ENCODE measurements at places on chromosomes 13 and 19.

GRCh38 chr13:22201375-22201925, 530.6 kb downstream of the FGF9 start:
- no peak for DNase-seq

- no peak for DNase-seq
Measured at GRCh38 chr19:4510435-4511255, 7.6 kb downstream of the PLIN4 start.

GRCh38 chr13:100589178-100589725, 663 bp upstream of the GGACT start:
- no peak for DNase-seq

DNA sequence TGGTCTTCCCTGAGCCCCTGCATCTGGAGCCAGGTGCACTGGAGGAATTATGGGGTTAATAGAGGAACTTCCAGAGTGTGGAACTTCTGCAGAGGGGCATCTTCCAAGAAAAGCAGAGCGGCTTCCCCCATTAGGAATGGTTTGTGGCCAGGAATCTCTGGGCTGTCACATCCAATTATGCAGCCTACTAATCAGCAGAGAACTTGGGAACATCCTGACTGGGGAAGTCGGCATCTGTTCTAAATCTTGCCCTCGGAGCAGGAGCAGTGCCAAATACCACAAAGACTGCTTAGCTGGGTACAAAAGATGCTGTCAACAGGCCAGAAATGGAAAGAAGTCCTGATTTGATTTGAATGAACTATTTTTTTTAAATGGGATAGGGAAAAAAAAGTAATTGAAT, 435.1 kb downstream of the ZNF536 start:
- DNase-seq, result no peak

GRCh38 chr13:49424011-49424560, 19.8 kb downstream of the CAB39L start:
- no peak for DNase-seq

- DNase-seq, result no peak
Measured at GRCh38 chr19:3008994-3009393, 20.1 kb downstream of the TLE2 start.

- no peak for DNase-seq
Measured at GRCh38 chr13:97849305-97849704, 104.2 kb upstream of the IPO5 start.

DNA sequence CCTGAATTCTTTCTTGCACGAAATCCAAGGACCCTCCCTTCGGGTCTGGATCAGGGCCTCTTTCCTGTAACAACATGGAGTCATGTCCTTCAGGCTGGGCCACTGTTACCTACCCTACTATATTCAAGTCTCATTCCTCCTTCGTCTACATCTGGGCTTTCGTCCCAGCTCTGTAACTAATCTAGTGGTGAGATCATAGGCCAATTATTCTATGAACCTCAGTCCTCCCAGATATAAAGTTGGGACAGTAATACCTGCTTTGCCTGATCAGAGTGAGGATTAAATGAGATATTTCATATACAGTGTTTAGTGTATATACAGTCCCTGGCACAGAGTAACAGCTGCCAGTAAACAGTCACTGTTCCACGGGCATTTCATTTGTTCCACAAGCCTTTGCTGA, 48.3 kb upstream of the ATP12A start:
- no peak for DNase-seq

GRCh38 chr19:3576696-3577443, 4.1 kb downstream of the HMG20B start:
- DNase-seq, result peak; percentile 85

DNA sequence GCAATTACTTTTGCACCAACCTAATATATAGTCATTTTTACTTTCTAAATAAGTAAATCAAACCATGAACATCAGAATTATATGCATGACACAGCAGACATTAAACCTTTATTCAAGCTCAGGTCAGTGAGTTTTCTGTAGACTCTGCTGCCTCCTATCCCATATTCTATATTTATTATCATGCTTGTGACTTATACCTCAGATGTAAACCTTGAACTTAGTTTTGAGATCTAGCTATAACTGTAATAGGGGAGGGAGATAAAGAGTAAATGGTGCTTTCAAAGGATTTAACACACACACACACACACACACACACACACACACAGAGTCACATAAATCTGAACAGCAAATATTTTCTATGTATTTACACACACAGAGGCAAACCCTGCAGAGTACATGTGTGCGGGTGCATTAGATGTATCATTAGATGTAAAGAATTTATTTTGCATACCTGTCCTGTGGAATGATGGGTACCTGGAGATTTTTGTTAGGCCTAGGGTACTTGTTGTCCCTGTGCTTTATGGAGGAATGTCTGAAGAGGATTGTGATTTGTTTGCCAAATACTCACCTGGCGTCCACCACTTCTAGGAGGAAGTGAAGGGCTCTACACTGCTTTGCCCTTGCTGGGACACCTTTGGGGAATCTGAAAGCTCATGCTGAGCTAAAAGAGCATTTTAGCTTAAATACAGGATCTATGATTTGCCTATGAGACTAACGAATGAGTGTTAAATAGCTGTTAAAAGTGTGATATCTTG, 521.9 kb downstream of the KLF5 start:
- DNase-seq, result no peak

GRCh38 chr13:41897126-41897525, 63.8 kb downstream of the VWA8 start:
- DNase-seq, result no peak

DNA sequence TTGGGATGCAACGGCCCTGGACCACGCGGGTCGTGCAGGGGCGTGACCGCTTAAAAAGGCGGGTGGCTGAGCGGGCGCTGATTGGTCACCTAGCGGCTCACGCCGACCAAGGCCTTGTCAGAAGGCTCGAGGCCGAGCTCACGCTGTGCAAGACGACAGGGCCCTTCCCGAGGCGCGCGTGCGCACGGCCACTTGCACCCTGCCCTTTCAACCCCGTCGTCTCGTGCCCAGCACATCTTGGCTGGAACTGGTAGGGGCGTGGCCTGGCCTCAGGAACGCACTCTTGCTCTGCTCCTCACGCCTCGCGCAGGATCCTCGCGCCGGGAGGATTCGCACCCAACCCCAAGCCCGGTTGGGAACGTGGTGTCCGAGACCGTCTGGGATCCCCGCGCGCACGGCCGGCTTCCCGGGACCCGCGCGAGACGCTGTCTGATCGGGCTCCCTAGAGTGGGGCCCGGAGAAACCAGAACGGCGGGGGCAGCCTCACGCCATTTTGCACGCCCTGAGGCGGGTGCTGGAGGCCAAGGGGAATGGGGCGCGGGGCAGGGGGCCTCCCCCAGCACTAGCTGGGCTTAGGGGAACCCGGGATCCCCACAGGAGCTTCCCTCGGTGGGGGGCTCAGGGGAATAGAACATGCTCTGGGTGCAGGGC, at the start of gene MEIOSIN:
MEIOSIN (plus strand) TSS at position 280 of the 651 bp plus-strand sequence. CDS start 1,938 bp downstream, outside the sequence.
- no peak for DNase-seq

DNA sequence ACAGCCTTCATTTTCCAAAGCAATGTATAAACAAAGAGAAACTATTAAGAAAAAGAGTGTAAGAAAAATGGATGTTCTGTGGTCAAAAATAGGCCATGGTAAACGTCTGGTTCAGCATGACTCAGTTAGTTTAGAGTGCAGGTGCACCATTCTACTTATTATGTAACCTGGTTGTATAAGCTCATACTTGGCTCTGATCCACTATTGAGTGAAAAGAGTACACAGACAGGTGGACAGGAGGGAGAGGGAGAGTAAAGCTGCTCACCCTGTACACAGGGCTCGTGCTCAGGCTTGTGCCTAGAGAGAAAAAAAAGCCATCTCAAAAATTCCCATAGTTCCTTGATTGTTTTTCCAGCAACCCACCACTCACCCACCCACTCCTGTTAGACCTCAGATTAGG, 85.8 kb upstream of the ZNF91 start:
- DNase-seq, result no peak

GRCh38 chr19:47111006-47111621, 2.5 kb downstream of the ZC3H4 start:
- DNase-seq, result peak; percentile 50

GRCh38 chr13:34416971-34417380, 525.1 kb upstream of the NBEA start:
- peak; percentile 87 for DNase-seq

GRCh38 chr19:50507376-50507775, 3.6 kb downstream of the JOSD2 start:
- no peak for DNase-seq

GRCh38 chr19:17553256-17553655, 2.2 kb upstream of the COLGALT1 start:
- DNase-seq, result peak; percentile 88

DNA sequence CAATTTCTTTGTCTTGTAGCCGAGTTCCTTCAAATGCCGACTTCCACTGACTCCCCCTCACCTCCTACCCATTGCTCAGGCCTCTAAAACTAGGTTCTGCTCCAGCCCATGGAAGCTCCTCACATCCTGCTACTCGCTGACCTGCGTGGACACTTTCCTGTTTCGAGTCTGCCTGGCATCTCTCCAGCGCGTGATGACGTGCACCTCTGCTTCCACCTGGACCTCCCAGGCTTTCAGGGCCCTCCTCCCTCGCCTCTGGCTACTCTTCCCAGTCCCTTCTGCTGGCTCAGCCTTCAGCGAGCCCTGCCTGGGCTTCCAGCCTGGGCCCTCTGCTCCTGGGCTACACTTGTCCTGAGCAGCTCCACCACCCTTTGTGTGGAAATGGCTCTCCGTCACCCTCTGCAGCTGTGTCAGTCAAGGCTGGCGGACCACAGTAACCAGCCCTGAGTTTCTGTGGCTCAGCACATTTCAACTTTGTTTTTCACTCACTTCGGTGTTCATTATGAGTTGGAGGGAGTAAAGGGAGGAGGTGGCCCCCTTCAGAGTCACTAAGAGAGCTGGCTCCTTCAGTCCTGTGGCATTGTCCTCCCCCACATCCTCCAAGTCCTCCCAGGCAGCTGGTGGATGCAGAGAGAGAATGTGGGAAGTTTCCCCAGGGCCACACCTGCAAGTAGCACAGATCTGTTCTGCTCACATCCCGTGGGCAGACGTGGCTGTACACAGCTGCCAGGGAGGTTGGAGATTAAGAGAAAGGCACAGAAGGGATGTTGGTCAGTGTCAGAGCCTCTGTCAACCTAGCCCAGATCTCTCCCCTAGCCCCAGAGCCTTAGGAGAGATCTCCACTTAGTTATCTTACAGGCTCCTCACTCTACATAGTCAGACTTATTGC, 49.4 kb downstream of the SERP2 start:
- DNase-seq, result peak; percentile 29

DNA sequence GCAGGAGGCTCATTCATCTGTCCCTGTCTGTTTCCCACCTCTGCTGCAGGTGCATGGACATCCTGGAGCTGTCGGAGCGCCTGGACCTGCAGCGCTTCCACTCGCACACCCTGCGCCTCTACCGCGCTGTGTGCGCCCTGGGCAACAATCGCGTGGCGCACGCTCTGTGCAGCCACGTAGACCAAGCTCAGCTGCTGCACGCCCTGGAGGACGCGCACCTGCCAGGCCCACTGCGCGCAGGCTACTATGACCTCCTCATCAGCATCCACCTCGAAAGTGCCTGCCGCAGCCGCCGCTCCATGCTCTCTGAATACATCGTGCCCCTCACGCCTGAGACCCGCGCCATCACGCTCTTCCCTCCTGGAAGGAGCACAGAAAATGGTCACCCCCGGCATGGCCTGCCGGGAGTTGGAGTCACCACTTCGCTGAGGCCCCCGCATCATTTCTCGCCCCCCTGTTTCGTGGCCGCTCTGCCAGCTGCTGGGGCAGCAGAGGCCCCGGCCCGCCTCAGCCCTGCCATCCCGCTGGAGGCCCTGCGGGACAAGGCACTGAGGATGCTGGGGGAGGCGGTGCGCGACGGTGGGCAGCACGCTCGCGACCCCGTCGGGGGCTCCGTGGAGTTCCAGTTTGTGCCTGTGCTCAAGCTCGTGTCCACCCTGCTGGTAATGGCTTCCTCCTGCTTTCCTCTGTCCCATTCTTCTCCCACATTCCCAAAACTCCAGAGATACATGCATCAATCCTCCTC, 52.2 kb downstream of the RYR1 start:
- no peak for DNase-seq

- no peak for DNase-seq
Measured at GRCh38 chr19:14615623-14616022, 32.7 kb downstream of the CLEC17A start.

DNA sequence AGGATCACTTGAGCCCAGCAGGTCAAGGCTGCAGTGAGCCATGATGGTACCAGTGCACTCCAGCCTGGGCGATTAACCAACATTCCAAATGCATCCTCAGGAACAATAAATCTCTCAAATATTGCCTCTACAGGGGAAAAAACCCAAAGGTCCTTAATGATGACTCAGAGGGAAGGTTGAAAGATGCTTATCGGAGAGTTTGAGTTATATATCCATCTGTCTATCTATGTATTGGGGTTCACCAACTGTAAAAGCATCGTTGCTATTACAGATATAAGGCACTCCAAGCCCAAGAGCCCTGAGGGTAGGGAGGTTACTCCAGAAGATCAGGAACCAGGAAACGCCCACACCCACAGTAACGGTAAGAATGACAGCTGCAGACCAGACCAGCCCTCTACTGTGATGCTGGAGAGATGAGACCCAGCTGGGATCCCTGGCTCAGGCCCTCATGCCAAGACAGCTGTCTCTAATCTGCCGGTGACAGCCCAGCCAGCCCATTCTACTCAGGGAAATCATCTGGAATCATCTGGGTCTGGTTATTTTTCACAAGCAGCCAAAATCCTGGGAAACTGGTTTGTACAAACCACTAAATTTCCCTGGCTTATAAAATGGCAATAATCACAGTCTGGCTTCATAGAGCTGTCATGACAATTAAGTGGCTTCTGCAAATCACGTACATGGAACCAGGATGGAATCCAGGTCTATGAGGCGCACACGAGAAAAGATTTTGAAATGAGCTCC, 23.8 kb downstream of the TEX101 start:
- peak; percentile 81 for DNase-seq

- DNase-seq, result peak; percentile 55
Measured at GRCh38 chr19:54364775-54365257, at the start of gene LAIR1. Gene LAIR1, minus strand, starts transcription at chr19:54364931. Its CDS starts 127 bp downstream, at chr19:54364804.

DNA sequence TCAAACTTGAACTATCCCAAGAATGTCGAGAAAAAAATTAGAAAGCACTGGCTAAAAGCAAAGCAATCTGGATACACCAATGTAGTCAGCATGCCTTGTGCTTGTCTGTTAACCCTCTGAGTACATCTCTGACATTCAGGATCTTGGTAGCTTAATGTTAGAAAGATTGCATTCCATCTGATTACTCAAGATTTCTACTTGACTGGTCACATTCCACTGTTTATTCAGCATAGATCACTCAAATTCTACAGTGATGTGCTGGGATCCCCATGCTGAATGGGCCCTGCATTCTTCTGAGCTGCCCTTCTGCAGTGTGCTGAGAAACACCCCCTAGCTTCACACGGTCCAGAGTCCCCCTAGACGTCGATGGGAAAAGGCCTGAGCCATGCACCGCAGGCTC, 295.4 kb upstream of the MAB21L1 start:
- no peak for DNase-seq

DNA sequence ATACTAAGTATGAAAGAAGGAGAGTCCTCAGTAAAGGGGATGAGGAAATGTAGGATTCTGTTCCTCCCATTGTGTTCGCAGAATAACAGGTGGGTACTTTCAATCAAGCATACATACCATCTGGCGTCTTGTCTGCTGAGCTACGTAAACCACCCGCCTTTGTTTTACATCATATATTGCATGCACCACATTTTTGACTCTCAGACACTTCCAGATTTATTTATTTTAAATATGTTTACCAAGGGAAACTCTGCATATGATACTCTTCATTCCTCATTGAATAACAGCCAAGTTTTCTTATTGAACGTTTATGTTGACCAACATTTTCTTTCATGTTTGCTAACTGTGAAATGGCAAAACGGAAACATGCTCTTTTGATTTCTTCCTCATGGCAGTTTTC, 174.1 kb downstream of the FGF14 start:
- no peak for DNase-seq

Measured in femur (tissue), 1 donor.